Stimulated activated CD4-positive, alpha-beta T cell treated with anti-CD3 and anti-CD28 coated beads, Interleukin-1b, Interleukin-23, amount 100 ng/mL, for 4 hours (primary cell): ENCODE measurements at places on chromosomes 1 and 21.
A peak's percentile ranks its signal among the peaks of the same experiment; 100 is the strongest.

DNA sequence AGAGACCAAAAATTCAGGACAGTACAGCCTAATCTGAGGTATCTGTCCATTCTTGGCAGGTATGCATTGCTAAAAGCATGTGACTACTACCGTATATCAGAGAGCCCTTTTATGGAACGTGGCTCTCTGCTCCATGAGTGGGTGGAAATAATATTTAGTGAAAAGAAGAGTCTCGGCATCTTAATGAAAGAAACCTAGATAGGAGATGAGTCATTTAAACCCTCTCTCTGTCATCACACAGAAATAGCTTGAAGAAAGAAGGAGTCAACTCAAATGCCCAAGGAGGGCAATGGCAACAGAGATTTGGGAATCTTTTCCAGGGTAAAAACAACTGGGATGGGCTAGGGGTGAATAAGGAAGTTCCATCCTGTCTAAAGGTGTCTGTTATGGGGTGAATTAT, 528.2 kb downstream of the SMYD3 start:
- no peak for DNase-seq

DNA sequence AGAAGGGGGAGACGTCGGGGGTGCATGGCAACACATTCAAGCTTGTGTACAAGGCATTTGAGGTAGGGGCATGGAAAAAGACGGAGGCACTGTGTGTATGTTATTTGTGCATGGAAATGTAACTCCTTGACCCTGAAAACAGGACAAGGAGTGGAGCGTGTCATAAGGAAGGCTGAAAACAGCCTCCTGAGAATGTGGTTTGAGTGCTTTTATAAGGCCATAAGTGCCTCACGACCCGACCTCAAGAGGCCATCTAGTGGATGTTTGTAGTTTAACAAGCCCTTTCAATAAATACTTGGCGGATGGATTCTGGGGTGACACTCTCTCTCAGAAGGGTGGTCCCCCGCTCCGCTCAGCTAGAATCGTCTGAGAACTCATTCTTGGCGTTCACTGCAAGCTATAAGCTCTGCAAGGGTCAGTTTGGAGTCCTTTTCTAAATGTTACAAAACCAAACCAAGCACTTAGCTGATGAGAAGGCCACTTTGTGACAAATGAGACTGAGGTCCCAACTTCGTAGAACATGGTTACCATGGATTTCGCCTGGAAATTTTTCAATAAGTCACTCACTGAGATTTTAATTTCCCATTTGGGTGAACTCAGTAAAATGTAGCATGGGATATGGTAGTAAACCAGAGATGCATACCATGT, 38.8 kb upstream of the CLCA4 start:
- no peak for DNase-seq

DNA sequence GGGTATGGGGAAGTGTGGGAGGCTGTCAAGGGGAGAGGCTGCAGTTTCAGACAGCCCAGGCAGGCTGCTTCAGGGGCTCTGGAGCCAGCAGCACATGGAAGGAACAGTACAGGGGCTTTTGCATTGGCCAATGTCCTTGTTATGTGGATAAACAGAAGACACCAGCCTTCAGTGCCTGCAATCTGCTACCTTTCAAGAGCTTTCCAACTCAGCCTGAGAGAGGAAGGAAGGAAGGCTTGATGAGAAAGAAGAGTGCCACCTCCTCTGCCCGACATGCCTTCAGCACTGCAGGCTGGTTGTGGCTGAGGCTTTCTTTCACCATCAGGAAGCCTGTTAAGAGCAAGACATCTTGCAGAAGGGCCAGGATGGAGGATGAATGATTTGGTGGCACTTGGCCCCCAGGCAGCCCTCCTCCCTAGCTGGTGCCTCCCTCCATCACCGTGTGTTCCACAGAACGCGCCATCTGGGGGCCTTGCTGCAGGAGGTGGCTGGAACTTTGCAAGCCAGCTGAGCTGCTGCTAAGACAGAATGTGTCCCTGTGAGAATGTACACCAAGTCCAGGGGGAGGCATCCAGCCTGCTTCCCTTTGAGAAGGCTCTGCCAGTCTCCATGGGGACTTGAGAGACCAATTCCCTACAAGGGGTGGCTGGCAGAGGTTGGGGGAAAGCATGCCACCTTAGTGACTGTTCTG, 372.4 kb upstream of the PROX1 start:
- no peak for DNase-seq

DNA sequence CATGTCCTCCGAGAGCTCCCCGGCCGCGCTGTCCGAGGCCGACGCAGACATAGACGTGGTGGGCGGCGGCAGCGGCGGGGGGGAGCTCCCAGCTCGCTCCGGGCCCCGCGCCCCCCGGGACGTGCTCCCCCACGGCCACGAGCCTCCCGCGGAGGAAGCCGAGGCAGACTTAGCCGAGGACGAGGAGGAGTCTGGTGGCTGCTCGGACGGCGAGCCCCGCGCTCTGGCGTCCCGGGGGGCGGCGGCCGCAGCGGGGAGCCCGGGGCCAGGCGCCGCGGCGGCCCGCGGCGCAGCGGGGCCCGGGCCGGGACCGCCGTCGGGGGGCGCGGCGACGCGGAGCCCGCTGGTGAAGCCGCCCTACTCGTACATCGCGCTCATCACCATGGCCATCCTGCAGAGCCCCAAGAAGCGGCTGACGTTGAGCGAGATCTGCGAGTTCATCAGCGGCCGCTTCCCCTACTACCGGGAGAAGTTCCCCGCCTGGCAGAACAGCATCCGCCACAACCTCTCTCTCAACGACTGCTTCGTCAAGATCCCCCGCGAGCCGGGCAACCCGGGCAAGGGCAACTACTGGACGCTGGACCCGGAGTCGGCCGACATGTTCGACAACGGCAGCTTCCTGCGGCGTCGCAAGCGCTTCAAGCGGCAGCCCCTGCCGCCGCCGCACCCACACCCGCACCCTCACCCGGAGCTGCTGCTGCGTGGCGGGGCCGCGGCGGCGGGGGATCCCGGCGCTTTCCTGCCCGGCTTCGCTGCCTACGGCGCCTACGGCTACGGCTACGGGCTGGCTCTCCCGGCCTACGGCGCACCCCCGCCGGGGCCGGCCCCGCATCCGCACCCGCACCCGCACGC, 547 bp downstream of the FOXD2 start:
- no peak for DNase-seq

DNA sequence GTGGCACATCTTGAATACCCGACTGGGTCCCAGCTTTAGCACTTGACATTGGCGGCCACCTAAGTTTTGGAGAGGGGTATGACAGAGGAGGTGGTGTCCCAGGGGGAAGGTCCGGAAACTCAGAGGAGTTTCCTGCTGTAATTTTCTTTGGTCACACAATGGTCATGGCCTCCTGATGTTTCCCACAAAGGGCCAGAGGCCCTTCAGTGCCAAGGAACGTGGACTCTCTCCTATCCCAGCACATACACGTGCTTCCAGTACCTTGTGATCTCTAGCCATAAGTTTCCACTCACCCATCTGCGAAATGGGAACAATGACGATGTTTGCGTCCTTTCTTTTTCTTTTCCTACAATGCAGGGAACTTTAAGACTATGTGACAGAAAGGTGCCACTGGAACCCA, 13.2 kb downstream of the CAPN2 start:
- DNase-seq: no peak

GRCh38 chr1:117605164-117605773, 579 bp upstream of the TENT5C start:
- no peak for DNase-seq

GRCh38 chr1:6148497-6149241, 31.5 kb downstream of the CHD5 start:
- DNase-seq: peak; percentile 75

DNA sequence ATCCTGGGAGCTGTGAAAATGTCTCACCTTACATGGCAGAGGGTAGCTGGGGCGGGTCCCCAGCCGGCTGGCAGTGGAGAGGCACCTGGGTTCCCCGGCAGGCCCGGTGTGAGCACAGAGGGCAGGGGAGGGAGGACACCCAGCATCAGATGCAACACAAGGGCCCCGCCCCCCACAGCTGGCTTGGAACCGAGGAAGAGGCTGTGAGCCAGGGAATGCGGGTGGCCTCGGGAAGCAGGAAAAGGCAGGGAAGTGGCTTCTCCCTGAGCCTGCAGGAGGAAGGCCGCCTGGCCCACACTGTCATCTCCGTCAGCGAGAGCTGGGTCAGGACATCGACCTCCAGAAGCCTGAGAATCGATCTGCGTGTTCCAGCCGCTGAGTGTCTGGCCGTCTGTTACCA, 87.3 kb downstream of the SIK1 start:
- no peak for DNase-seq

GRCh38 chr21:39073717-39074116, 109.5 kb downstream of the PSMG1 start:
- DNase-seq: no peak

- DNase-seq: no peak
Measured at GRCh38 chr1:232635778-232636356, 5.9 kb upstream of the SIPA1L2 start.

- DNase-seq: no peak
Measured at GRCh38 chr1:112549590-112549989, 40.8 kb downstream of the WNT2B start.

DNA sequence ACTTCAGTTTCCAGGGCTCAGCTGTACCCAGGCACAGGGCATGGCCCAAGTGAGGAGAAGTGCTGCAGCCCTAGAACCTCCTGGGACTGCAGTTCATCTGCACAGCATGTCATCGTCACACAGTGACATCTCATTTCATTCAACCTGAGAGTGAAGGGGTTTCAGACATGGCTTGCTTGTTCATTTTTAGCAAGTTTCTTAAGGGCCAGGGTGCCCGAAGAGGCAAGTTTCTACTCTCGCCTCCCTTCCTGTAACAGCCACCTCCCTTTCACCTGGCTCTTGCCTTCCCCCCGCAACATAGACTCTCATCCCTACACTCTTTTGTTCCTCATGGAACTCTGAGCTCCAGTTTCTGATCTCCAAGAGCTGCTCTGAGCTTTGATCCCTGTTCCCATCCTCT, 108.1 kb downstream of the C1orf21 start:
- no peak for DNase-seq

GRCh38 chr1:60156371-60156770, 82.8 kb upstream of the C1orf87 start:
- DNase-seq: no peak

DNA sequence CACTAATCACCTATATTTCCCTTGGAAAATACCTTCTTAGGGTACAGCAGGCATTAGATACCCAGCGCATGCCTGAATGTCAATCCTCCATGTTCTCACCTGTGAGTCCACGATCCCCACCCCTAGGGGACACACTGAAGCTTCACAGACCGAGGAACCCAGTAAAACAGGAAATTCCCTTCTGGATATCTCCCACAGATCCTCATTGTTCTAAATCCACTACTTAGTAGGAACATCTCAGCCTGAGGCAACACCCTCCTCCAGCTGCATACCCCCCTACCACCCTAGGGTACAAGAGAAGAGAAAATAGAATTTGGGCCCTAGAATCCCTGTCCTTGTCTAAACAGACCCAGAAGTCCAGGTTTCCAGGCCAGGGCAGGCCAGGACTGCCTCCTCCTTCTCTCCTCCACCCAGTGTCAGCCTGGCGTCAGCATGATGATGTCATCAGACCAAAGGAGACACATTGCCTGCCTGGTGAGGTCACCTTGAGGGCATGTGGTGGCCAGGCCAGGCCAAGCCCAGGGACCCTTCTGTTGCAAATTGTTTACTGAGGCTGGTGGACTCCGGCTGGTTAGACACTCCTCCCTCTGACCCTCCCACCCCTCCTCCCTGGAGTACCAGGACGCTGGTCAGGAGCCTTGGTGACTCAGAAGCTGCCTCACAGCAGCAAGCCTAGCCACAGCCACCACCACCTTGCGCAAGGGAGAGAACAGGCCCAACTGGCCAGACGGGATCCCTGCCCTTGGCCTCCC, 6.2 kb downstream of the NECTIN4 start:
- DNase-seq: no peak

GRCh38 chr1:212645546-212646543, 37.3 kb downstream of the ATF3 start:
- DNase-seq: no peak

GRCh38 chr1:40155910-40156309, 5.3 kb upstream of the RLF start:
- no peak for DNase-seq

DNA sequence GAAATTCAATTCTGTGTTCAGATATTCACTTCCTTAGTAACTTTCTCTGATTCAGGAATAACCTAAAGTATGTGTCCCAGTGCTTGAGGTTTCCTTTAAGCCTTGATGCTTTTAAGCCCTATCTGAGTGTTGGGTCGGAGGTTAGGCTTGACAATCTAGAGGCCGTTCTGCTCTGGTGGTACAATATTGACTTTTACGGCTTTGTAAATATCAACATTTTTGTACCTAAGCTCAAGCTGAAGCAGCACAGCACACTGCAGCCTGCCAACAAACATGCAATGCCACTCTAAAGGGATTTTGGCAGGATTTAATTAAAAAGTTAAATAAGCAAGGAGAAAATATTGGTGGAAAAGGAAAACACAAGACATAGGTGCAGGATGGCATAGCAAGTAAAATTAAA, 279.2 kb downstream of the NEGR1 start:
- DNase-seq: no peak

DNA sequence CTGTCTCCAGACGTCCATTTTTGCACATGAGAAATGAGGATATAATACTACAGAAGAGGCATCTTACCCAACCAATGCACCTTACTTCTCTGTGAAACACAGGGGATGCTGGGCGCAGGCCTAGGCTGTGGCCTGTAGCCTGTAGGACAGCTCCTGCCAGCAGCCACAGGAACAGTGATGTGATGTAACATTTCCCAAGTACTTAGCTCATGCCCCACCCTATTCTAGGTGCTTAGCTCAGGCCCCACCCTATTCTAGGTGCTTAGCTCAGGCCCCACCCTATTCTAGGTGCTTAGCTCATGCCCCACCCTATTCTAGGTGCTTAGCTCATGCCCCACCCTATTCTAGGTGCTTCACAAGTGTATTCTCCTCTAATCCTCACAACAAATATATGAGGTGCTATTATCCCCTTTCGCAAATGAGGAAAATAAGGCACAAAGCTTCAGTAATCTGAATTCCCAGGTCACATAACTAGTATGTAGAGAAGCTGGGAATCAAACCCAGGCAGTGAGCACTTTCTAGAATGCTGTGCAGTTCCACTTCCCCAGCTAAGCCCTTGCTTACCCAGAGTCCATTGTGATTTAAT, 4.6 kb upstream of the NAXE start:
- no peak for DNase-seq

DNA sequence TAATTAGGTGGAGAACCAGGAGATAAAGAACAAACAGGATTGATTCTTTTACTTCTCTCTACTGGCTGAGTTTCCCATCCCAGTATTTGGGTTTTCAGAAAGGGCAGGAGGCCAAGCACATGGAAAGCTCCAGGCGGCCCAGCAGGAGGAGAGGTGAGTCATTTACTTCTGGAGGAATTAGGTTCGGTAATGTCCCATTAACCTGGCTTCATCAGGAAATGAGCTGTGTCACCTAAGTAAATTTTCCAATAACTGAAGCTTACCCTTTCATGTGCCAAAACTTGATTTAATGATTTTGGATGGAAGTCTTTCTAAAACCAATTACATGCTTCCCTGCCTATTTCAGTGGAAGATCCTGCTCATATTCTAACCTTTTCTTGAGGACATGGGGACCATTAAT, 257.6 kb upstream of the USP24 start:
- DNase-seq: no peak
